ENCODE measurements at places on chromosomes 13 and 19.

DNA sequence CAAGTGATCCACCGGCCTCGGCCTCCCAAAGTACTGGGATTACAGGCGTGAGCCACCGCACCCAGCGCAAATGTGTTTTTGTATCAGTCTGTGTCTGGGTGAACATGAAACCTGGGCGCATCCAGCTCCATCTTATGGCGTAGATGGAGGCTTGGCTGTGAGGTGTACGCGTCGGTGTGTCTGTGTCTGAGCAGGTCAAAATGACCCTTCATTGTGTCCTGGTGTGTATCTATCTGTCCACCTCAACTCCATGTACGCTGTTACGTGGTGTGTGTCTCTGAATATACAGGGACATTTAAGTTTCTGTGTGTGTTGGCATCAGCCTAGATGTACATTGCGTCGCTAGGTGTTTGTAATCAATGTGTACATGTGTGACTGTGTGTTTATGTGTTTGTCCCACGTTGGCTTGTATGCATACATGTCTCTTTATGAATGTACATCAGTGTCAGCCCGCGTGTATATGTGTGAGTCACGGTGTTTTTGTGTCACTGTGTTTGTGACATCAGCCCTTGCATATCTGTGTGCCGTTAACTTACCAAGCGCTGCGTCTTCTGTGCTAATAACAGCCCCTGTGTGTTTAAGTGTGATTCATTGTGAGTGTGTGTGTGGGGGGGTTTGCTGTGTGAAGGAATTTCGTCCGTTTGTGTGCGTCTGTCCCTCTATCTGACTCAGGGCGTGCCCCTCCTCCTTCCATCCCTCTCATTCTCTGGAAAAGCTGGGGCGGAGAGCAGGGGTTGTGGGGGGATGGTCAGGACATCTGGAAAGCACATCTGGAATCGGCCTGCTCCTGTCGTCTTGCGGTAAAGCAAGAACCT, 6.4 kb downstream of the AXL start:
- no peak for DNase-seq

DNA sequence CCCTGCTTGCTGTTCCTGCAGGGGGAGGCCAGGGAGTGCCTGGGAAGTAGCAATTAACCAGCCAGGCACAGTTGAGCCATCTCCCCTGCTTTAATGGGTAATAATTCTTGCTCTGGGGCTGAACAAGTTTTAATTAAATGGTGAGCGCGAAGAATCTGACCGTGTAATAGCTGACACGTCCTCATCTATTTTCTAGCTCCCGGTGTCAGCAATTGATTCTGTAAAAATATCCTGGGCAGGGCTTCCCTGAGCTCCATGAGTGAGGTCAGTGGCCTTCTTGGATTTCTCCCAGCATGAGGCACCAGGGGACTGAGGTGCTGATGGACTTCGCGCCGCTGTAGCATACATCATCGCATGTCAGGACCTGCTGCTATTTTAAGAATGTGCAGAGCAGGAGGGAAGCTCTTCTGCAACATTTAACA, 26.9 kb downstream of the SIPA1L3 start:
- no peak for DNase-seq

DNA sequence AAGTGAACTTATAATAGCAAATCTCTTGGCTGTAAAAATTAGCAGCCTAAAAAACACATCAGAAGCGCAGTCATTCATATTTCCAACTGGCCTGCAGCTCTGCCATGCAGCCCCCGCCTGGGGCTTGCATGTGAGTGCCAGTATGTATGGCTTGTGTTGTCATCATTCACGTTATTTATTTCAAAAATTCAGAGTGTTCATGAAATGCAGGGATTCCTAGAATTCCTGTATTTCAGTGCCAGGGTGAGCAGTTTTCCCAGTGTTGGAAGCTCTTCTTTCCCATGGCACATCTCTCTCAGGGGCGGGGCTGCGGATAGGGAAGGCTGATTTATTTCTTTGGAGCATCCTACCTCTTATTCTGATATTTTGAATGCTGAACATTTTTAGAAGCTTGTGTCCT, 234.6 kb downstream of the FGF9 start:
- DNase-seq, result no peak

- no peak for DNase-seq
Observed at GRCh38 chr13:72205773-72206172, 338.8 kb upstream of the DACH1 start.

DNA sequence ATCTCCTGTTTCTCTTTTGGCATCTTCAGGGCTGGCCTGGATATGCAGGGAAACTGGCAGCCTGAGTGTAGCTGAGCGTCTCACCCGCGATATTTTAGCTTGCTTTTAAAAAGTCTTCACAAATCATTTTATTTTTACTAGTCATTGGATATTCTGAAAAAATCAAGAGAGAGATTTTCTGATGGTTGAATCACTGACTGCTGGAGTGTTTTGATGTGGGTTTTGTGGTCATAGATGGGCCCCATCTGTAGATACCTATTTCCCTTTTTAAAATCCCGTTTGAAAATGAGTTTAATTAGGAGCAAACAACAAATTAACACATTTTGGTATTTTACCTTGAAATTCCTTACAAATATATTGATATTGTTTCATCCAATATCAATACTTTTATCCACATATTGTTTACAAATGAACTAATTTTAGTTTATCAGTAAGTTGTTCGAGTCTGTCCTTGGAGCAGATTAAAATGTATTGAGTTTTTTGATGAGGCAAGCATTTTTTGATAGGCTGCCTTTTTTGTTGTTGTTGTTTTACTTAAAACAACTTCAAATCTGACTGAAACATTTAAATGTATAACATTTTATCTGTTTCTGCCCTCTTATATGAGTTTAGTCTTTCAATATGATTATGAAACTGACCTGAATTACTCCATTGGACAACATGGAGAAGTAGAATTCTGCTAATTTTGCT, 21.5 kb upstream of the OXGR1 start:
- DNase-seq, result peak; percentile 52

DNA sequence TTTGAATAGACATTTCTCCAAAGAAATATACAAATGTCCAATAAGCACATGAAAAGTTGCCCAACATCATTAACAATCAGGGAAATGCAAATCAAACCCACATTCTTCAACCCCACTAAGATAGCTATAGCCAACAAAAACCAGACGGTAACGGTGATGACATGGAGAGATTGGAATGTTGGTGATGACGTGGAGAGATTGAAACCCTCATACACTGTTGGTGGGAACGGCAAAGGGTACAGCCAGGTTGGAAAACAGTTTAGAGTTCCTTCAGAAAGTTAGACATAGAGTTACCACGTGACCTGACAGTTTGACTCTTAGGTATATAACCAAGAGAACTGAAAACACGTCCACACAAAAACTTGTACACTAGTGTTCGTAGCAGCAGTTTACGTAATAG, 48.1 kb downstream of the TNFRSF19 start:
- DNase-seq, result no peak

GRCh38 chr13:31697290-31697689, 42.0 kb upstream of the RXFP2 start:
- DNase-seq, result no peak

DNA sequence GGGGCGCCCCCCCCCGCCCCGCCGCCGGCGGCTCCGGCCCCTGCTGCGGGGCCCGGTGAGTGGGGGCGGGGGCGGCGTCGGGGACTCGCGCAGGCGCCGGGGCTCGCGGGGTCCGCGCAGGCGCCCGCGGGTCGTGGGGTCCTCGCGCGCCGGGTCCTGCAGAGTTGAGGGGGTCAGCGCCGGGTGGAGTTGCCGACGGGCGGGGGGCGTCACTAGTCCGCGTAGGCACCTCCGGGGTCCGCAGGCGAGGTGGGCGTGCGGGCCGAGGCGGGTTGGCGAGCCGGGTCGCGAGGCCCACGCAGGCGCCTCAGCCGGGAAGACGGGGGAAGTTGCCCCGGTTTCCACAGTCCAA, 365 bp downstream of the PPP6R1 start:
- DNase-seq, result no peak

DNA sequence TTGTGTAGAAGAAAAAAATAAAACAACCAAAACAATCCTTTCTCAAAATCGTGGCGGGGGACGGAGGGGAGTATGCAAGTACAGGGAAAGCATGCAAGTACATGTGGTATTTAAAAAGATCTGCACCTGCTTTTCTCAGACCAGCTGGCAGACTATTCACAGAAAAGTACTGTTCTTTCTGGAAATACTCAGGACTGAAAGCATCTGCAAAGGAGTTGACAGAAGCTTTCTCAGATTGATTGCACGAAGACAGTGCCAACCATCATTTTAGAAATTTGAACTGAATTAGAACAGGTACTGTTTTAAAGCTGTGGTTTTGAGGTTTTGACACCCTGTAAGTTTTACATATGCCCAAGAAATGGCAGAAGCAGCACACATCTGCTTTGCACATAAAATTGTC, 19.8 kb upstream of the PCDH8 start:
- peak; percentile 18 for DNase-seq

Data from Jurkat, Clone E6-1 (cell line).